ENCODE measurements at places on chromosomes 6 and 20.

DNA sequence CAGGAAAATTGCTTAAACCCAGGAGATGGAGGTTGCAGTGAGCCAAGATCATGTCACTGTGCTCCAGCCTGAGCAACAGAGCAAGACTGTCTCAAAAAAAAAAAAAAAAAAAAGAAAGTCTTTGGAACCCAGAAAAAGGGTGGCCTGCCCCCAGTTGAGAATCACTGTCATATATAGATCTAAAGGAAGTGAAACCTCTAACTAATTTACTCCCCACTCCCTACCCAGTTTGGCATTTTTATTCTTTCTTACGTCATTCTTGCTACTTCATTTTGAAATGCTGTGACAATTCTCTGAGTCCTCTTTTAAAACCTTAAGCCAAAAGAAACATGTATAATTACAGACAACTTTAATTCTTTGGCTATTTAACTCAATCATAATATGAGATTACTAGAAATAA, 254.8 kb downstream of the CDC5L start:
- peak; percentile 49 for DNase-seq

DNA sequence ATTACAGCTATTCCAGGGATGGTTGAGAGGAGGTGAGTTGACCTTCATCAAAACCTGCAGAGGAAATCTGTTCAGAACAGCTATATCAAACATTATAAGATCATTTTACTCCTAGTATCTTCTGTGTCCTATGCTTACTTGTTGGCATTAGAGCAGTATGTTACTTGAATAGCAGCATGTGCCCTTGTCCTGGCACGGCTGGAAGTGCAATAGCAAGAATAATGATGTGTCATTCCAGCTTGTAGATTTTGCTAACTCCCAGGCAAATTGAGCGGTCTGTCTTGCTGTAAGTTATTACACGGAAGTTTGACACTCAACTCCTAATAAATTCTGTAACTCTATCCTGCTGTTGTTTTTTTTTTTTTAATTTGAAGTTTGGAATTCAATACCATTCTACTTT, 385.5 kb downstream of the TENT5A start:
- DNase-seq = no peak

DNA sequence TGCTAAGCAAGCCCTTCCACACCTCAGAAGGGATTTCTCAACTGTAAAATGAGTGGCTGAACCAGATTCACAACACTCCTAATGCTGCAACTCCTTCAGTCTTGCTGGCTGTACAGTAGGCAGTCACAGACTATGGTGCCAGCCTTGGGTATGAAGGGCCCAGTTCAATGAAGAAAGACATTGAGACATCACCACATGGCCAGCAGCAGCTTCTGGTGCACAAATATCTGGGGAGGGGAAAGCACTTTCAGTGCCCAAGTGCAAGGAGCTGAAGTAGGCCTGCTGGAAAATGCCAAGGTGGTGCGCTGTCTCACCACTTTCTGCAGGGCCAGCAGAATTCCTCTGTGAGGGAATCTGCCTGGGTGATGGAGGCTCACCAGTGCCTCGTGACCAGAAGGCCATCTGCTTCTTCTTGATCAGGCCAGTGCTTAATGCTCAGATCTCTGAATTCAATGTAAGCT, 1.8 kb downstream of the PLA2G7 start:
- DNase-seq = peak; percentile 59

DNA sequence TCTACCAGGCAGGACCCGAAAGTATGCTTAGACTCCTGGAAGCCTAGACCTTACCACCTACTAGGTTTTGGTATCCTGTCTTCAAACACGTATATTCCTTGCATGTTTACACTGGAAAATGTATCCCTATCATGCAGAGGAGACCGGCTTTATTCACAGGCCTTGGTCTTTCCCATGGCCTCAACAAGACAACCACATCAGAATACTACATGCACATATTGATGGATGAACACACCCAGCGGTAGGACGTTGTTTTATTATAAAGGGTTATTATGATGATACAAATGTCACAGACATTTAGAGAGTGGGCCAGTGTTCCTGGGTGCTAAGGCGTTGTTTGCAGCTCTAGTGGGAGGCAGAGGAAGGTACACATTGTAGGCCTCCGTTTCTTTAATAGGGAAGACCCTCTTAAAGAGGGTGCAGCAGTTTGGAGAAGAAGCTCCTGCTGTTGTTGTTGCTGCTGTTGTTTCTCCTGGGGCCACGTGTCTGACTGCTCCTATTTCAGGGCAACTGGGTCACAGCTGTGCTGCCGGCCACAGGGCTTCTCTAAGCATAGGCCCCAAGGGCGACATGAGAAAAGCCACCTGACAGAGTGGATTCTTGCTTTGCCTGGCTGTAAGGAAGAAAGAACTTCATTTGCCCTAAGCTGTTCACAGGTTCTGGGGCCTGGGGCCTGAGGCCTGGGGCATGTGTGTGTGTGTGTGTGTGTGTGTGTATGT, 98.3 kb upstream of the SASH1 start:
- no peak for DNase-seq
